ENCODE measurements at places on chromosomes 3 and 15.

DNA sequence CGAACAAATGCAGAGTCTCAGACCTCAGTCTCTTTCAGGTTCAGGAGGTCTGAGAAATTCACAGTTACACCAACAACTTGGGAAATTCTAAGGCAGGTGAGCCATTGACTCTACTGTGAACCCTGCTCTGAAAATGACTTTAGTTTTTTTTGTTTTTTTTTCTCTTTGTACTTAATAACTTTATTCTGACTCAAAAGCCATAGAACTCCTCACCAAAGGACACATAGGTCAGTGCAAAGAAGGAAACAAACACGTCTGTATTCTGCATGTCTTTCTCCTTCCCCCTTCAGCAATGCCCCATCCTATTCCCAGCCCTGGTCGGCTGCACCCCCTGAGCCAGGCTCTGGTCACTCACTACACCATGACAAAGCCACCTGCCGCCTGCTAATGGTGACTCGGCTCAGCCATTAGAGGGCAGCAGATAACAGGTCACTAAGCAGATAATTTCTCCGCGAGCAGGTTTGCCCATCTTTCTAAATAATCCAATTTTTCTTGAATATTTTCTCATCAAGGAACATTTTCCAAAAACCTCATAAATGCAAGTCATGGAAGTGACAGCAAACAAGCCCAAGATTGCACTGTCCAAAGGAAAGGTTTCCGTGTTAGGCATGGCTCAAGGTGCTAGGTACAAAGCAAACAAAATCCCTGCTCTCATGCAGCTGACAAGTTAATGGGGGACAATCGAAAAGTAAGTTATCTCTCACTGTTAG is 37.7 kb downstream of the TM4SF4 start:
- peak; percentile 4 for DNase-seq

DNA sequence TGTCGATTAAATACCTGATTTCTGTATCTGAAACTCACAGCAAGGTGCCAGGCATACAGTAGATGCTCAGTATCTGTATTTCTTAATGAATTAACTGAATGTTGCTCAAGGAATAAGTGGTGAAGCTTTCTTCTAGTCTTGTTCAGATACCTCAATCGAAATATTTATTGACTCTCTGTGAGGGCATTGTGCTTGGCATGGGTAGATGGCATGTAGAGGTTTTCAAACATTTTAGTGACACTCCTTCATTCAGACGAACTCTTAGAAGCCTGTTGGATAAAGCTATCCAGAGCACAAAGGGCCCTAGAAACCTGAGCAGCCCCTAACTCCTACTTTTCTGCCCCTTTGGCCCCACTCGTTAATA is 369 bp upstream of the SNX1 start:
- DNase-seq: no peak

DNA sequence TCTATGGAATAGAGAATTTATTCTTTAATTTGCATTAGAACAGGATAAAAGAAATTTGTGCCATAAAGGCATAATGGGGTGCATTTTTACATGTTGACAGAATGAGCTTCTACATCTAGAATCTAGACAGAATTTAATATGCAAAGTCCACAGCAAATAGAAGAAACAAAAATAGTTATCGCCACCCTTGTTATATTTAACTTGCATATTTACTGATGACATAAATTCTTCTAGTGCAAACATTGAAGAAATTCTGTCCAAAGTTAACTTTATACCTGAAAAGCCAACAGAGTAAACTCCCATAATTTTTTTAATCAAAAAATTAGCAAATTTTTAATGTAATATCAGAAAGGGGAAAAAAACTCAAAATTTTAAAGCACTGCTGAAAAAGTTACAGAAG is 213.7 kb upstream of the ALCAM start:
- no peak for DNase-seq

- DNase-seq: no peak
Observed at GRCh38 chr3:15768421-15769255, 29.1 kb downstream of the ANKRD28 start.

GRCh38 chr15:82648257-82649103 is 1.3 kb upstream of the CPEB1 start:
- no peak for DNase-seq

- no peak for DNase-seq
Observed at GRCh38 chr3:180280555-180280954, 243.8 kb upstream of the PEX5L start.

DNA sequence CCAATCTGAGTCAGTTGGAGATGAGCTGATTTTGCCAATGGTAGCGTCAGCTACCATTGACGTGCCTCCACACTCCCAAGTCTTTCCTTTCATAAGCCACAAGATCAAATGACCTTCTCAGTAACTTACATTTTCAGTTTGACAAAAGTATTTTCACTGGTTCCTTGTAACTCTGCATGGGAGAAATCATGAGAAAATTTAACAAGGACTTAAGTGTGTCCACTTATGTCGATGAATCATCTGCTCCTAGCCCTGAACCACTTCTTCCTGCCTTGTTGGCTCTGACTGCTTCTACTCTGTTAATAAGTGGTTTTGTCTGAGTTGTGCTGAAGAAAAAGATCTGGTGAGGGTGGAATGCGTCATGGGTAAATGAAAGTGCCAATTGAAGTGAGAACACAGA is 101.2 kb downstream of the NFKBIZ start:
- no peak for DNase-seq

GRCh38 chr3:46359733-46360493 is 6.0 kb downstream of the CCR2 start:
- DNase-seq: no peak

DNA sequence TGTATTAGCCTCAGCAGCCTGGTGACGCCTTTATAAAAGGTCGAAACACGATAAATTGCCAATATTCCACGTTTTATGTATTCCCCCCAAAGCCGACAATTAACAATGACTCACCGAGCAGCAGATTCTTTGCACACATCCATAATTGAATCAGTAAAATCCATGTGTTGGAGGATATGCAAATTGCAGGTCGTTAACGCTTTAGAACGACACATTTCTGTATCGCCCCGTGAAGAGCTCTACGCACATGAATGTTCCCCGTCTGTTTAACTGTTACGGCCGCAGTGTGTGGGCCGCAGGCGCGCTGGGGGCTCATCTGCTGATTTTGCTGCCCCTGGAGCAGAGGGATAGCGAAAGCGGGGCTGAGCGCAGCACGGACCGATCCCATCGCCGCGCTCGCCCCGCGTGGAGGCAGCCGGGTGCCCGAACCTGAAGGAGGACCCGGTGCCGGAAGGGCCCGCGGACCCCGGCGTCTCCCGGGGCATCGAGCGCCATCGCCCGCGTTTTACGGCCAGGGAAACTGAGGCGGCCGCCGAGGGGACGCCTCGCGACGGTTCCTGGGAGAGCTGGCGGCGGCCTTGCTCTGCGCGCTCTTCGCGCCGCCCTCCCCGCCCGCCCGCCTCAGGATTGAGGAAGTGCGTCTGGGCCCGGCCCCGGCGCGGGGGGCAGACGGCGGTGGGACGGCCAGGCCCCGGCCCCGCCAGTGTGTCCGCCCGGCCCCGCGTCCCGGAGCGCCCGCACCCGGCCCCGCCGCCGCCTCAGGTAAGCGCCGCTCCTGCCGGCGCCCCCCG is at the start of gene LRRK1:
Gene LRRK1, plus strand, starts transcription at position 668 of the 791 bp plus-strand sequence. CDS start 5,276 bp downstream, outside the sequence.
- DNase-seq: no peak

DNA sequence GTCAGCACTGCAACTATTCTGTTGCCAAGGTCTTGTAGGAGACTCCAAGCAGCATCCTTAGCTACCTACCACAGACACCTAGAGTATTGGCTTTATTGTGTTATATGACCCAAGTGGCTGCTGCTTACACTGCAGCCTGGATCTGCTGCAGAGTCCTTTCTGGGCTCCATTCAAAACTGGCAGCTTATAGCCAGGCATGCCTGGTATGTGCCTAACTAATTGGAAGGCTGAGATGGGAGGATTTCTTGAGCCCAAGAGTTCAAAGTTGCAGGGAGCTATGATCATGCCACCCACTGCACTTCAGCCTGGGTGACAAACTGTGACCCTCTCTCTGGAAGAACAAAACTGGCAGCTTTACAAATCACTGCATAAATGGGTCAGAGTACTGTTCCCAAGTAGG is 8.6 kb downstream of the NDUFB4 start:
- DNase-seq: no peak

GRCh38 chr3:123447749-123448517 is 957 bp downstream of the ADCY5 start:
- DNase-seq: peak; percentile 53

DNA sequence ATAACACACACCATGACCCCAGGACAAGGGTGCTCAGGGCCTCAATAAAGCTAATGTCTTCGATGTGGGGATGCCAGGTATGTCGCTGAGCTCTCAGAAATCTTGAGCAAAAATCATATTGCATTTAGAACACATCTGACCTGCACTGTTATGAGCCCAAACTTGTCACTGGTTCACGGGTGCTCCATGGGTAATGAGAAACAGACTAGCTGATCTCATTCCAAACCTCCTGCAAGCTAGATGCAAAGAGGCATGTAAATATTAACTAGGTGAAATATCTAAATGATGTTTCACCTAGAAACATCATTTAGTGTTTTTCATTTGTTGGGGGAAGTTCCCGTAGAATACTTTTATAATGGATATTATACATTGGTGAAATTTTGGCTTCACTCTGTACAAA is 549.4 kb downstream of the OCA2 start:
- DNase-seq: no peak

DNA sequence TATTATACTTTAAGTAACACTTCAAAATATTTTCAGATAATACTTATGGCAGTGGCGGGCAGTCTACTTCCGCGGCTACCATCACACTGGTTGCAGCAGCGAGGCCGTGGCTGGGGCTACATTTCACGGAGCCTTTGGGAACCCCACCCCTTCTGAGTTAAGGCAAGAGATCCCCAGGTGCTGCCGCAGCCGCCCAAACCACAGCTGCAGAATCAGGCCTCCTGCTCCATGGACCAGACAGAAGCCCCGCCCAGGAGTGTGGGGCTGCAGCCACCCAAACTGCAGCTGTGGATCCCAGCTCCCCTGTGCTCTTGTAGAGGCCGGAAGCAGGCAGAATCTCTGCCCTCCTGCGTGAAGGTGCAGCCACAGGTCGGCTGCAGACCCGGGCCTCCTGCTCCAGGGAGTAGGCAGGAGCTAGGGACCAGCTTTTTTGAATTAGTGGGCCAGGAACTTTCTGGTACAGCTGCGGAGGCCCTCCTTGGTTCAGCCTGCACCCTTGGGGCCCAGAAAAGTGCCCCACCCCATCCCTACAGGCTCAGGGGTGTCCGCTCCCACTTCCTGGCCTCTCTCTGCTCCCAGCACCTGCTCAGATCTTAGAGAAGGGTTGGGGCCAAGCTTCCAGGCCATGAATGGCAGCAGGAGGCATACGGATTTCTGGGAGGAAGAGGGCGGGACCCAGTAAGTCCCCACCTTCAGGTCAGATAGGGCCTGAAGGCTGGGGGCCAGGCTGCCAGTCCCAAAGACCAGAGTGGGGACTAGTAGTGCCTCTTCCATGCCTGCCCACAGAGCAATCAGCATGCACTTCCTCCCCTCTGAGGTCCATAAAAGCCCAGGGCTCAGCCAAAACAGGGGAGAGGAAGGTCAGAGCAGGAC is 1188.8 kb upstream of the CADM2 start:
- DNase-seq: no peak

DNA sequence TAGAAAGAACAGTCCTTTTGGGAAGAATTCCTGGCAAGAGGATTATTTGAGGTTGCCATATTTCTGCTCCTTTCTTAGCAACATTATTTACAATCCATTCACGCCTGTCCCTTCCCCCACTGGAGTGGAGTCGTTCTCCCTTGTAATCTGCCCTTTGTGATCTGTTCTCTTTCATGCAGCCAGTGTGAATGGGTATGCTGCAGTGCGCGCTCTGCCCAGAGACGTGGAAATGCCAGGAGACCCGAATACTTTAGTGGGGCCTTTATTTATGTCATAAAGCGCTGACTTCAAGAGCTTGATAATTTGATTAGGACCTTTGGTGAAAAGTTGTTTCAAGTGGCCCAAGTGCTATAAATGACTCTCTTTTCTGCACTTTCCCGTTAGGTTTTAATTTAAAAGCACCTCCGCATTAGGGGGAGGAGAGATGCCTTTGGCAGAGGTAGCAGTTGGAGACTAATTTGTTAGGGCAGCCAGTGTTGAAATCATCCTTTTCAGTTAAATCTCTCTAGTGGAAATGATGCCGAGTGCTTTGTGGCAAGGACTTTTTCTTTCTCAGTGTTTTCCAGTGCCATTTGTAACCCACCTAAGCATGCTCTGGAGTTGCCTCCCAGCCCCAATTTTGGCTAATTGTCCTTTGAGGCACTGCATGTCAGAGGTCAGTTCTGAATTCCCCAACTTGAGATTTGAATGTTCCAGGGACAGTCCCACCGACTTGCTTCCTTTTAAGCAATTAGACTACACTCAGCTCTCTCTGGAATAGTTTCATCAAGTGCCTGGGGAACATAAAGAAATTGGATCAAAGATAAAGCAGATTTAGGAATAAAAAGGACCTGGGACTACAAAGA is 52.4 kb downstream of the PSMD6 start:
- no peak for DNase-seq
